ENCODE measurements at places on chromosomes 5 and 9. TPM values are rescaled to one million over a fixed set of nuclear protein-coding genes. Genes with fewer than 3 reads are reported as not detected.
A peak's percentile ranks its signal among the peaks of the same experiment; 100 is the strongest.

The SPATA31A3 gene
- not detected for total RNA-seq

The HNRNPK gene
- total RNA-seq: 691 TPM

The IFNA2 gene
- total RNA-seq: not detected

DNA sequence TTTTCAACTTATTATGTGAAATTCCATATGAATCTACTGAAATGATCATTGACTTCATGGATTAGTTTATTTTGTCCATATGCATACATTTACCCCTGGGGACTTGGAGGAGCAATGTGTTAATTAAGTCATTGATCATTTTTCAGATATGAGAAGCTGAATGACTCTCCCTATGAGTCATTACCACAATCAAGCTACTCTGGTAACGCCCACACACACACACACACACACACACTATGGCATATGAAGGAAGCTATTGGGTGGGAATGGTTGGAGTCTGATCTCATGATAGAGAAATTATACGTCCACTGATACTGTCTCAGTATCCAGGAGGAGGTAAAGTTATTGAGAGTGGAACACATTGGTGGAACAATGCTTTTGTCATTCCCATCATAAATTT lies 528.9 kb downstream of the AGTPBP1 start:
- peak; percentile 89 for DNase-seq

- no peak for DNase-seq
Observed at GRCh38 chr9:137461316-137461662, 2.2 kb upstream of the NSMF start.

DNA sequence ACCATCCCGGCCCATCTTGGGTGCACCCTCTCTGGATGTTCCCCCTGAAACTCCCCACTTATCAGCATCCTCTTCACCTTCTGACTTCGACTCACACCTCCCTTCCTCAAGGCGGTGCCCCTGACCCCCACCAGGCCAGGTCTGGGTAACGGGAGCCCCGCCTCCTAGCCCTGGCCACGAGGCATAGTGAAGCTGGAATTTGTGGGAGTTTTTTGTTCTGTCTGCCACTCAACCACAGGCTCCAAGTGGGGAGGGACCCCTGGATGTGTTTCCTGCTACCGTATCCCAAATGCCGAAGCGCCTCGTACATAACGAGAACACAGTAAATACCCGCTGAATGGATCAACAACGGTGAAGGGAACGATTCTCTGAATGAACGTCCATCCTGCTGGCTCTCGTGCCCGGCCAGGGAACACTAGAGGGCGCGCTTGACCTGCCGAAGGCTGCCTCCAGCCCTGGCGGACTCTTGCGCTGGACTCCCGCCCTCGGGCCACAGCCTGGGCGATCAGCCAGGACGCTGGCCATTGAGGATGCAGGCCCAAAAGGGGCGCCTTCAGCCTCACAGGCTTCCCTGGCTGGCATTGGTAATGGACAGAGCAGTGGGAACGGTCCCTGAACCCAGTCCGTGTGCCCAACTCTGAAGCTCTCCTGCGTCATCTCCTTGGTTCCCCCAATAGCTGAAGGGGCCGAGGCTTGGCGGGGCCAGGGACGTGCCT lies 47.3 kb upstream of the PHYKPL start:
- peak; percentile 31 for DNase-seq

- DNase-seq: no peak
Observed at GRCh38 chr5:57551251-57551650, 68.6 kb upstream of the ACTBL2 start.

- DNase-seq: no peak
Observed at GRCh38 chr5:126831156-126831555, 54.2 kb downstream of the LMNB1 start.

- no peak for DNase-seq
Observed at GRCh38 chr5:43530648-43531047, 15.7 kb upstream of the C5orf34 start.

DNA sequence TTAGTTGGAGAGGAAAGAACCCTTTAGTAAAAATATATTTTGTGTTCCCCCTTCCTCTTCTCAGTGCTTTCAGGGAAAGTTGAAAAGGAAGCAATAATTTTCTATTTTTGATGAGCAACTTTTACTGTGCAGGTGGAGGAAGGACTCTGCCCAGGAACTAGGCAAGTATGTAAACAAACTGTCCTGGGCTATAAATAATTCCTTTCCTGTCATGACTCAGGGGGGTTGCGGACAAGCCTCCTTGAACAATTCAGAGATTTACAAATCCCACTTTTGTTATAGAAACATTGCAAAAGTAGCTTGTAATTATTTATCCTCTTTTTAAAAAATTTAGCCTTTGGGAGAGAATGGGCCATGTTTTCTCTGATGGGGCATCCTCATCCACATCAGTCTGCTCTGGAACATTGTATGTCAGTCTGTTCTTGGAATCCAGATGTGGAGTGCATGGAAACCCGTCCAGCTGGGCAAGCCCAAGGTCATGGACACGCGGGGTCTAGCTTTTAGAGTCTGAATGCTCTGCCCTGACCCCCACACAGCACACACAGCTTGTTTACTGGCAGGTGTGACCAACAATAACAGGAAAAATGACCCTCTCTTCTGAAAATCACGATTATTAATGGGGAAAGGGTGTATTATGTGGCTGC lies 127.6 kb downstream of the GADD45G start:
- DNase-seq: no peak

DNA sequence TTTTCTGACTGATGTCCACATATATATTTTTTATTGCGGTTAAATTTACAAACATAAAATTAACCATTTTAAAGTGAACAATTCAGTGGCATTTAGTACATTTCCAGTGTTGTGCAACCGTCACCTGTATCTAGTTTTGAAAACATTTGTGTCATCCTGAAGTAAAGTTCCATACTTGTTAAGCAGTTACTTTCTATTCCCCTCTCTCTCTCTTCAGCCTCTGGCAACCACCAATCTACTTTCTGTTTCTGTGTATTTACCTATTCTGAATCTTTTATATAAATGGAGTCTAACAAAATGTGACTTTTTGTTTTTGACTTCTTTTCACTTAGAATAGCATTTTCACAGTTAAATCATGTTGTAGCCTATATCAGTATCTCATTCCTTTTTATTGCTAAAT lies 480.1 kb upstream of the SMARCA2 start:
- no peak for DNase-seq

DNA sequence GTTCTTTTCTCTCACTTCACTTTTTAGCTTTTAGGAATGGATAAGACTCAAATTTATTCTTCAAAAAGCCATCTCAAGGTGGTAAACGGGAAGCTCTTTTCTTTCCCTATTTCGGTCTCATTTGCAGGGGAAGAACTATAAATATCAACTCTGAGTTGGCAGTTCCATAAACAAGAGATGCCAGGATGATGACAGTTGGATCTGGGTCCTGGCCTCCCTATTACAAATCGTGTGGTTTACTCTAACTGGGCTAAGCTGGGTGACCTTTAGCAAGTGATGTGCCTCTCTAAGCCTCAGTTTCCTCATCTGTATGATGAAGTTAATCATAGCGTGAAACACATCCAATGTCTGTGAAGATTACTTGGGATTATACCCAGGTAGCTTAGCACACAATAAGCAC lies 44.2 kb downstream of the TLE4 start:
- no peak for DNase-seq
